ENCODE measurements at places on chromosomes 1 and 21.

- DNase-seq: no peak
Observed at GRCh38 chr1:30971496-30971895, 62.9 kb upstream of the SDC3 start.

- DNase-seq: no peak
Observed at GRCh38 chr1:88035578-88035977, 648.5 kb upstream of the PKN2 start.

DNA sequence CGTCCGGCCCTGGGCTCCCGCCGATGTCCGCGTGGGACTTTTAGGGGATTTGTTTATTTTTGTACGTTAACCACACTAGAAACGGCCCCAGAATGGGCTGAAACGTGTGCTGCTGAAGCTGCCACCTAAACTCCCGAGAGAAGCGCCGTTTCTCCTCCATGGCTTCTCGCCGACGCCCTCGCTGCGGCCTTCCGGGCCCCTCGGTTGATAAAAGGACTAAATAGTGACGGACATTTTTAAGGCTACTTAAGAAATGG, 678 bp upstream of the PTTG1IP start:
- DNase-seq: no peak

DNA sequence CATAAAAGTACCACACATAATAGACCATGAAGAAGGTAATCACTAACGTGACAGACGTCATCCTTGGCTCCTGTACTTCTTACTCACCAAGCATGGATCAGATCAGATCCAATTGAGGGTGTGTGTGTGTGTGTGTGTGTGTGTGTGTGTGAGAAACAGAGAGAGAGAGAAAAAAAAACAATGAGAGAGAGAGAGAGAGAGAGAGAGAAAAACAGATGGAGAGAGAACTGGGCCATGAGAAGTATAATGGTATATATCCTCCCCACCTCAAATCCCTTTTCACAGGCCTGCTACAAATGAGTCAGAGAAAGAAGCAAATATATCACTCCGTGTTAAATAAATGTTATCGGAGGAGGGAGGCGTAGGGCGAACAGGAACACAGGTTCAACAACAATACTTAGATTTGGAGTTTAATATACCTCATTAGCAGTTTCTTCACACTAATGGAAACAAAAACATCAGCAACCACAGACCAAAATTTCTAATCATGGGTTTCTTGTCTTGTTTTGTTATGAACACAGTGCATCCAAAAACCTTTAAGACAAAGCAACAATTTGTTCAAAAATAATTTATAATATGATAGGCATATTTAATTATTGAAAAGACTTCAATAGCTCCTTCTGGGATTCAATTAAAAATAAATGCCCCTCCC, 45.3 kb downstream of the TIAM1 start:
- no peak for DNase-seq

- DNase-seq: no peak
Observed at GRCh38 chr1:59128239-59128736, 168.6 kb upstream of the FGGY start.

- no peak for DNase-seq
Observed at GRCh38 chr1:184160236-184160635, 108.7 kb downstream of the TSEN15 start.
